Cortex of kidney (tissue), 1 donor: ENCODE measurements at places on chromosomes 12 and 14.

GRCh38 chr12:132776816-132777568, 15.4 kb upstream of the ANKLE2 start:
- DNase-seq = no peak

GRCh38 chr12:32036477-32037263, 70.0 kb upstream of the BICD1 start:
- no peak for DNase-seq

DNA sequence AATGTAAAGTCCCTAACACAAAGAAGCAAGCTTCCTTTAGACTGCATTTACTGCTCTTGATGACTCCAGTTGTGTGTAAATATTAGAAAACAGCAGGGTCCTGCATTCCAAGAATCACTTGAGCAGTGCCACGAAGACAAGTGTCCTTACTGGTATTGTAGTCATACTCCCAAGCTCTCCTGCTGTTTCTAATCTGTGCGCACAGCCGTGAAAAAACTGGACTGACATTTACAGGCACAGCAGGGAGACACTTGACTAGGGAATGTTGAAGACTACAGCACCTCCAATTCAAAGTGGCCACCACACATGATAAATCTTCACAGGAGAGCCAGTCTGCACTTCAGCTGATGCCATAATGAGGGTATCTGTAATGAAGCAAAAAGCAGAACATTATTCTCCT, 91.4 kb downstream of the VRK1 start:
- no peak for DNase-seq

GRCh38 chr12:110917467-110917866, 2.9 kb downstream of the MYL2 start:
- no peak for DNase-seq

DNA sequence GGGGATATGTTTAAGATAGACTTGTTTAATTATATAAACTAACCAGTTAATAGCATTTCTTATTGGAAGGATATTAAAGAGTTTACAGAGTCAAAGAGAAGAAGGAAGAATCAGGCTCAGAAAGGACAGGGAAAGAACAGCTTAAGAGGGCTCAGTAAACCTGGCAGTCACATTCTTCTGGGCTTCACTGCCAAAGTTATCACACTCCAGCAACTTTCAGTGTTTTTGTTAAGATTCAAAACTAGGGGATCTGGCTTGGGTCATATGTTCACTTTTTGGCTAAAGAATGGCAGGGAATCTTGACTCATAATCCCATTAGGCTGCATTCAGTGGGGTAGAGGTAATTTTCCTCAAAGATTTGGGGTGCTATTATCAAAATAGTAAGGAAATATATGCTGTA, 312.3 kb downstream of the RAD51B start:
- no peak for DNase-seq
